ENCODE measurements at places on chromosomes 3 and 15. TPM values are rescaled to one million over a fixed set of nuclear protein-coding genes. Genes with fewer than 3 reads are reported as not detected.

Gene LNP1
- 1.2 TPM for total RNA-seq

DNA sequence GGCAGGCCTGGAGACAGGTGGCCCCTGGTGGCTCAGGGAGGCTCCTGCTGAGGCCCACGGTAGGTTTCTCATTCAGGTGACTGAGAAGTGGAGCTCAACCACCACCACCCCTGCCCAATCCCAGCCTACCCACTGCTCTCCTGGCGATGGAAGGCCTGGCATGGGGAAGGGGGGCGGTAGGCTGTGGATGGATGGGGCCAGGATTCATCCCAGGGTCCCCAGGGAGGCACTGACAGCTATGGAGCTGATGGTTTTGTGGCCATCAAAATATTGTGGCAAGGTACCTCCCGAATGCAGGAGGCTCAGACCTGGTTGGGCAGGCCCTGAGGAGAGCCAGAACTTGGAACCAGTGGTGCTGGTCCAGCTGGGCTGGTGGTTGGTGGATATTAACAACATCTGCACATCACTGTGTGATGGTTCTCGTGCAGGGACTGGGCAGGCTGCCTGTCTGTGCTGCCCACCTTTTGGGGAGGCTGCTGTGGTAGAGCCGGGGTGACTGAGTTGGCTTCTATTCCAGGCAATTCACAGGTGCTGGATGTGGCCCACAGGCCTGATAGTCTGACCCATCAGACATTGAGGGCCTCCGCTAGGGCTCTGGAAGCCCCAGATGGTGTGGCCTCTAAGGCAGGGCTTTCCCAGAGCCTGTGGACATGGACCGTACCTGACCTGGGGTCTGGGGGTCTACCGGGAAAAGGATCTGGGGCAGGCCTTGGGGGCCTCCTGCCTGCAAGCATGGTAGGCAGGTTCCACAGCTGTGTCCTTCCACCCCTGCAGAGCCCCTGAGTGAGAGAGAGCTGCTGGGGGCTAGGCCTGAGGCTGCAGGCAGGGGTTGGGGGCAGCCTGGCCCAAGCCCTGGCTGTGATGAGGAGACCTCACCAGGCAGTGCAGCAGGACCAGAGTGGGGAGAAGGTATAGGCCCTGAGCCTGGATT is 3.4 kb downstream of the ZBTB47 start:
- no peak for DNase-seq

- DNase-seq: no peak
Observed at GRCh38 chr3:126105691-126106187, 21.8 kb upstream of the SLC41A3 start.

DNA sequence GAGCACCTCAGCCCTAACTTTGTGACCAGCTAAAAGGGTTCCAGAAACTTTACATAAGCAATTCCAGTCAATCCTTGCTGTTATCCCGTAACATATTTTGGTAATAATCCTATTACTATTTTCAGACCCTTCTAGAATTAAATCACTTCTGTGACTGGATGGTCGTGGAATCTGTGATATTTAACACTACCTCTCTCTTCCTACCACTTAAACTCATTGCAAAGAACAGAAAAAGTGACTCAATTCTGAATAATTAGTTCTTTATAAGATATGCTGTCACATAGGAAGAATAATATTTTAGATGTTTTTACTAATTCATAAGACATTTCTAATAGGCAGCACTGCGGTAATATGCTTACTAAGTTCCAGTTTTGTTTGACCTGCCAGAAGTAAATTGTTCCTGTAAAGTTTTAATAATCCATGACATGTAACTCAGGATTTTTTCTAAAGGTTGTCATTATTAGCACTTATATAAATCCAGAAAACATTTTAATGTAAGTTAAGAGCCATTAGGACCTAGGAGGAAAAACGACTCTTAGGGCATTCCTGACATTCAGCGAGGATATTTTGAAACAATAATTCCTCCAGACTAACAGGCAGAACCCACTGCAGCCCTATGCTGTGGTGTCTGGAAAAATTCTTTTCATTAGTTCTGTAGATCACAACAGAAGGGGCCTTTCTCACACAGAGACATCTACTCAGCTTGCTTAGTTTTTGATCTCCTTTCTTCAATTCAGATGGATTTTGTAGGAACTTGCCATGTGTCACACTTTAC is 113.3 kb upstream of the MBNL1 start:
- DNase-seq: no peak

Gene NUP210
- 2.2 TPM for total RNA-seq

- DNase-seq: no peak
Observed at GRCh38 chr3:48142316-48142870, 45.8 kb downstream of the CDC25A start.

- DNase-seq: no peak
Observed at GRCh38 chr15:100570735-100571313, 31.2 kb downstream of the LINS1 start.

DNA sequence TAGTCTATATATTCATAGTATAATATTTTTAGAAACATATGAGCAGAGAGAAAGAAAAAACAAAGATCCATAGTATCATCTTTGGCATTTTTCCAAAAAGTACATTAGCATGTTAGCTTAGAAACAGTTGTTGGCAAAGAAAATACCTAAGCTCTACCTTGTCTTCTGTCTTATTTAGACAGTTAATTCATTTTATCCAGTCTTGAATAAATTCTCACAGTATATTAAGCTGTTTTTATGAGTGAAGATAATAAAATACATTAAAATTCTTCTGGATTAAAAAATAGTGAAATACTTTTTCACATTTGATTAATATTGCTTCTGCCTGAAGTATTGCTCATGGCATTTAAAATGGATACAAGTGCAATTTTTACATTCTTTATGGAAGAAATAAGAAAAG is 145.2 kb downstream of the ZIC1 start:
- DNase-seq: no peak

GRCh38 chr15:69643971-69644370 is 191.4 kb downstream of the RPLP1 start:
- DNase-seq: no peak

Gene FANCD2OS
- not detected for total RNA-seq

DNA sequence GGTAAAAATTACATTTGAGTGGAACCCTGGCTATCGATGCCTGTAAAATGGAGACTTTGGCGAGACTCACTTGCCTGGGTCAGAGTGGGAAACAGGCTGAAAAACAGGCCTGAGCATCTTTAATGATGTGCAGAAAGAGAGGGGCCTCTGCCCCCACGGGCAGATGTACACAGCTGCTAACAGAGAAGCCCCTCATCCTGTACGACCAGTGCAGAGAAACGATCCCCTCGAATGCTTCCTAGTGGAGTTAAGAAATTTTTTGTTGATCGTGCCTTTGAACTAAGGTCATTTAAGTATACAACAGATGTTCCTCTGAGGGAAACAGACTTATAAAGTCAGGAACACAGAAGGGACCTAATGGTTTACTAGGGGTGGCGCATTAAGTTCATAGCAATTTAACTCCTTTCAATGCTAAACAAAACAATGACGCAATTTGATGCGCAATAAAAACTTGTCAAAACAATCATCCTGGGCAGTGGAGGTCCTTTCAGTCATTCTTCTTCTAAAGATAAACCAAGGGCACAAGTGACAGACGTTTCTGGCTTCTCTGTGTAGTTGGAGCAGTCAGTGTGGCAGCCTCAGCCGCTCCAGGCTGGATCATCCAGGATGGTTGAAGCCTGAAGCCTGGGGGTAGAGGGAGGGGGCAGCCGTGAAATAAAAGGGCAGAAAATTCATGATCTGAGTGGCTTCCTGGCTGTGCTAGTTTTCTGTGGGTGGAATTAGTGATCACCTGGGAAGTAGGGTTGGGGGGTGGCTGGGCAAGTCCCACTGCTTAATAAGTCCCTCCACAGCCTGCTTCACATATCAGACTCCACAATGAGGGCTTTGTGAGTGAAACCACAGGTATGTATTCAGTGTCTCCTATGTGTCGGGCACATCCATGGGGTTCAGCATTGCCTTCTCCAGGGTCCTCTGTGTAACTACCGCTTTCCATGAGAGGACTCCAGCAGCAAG is 50.8 kb upstream of the MRPS22 start:
- no peak for DNase-seq

GRCh38 chr15:101469520-101470288 is 19.8 kb downstream of the PCSK6 start:
- DNase-seq: no peak

Gene SLC51A
- not detected for total RNA-seq

DNA sequence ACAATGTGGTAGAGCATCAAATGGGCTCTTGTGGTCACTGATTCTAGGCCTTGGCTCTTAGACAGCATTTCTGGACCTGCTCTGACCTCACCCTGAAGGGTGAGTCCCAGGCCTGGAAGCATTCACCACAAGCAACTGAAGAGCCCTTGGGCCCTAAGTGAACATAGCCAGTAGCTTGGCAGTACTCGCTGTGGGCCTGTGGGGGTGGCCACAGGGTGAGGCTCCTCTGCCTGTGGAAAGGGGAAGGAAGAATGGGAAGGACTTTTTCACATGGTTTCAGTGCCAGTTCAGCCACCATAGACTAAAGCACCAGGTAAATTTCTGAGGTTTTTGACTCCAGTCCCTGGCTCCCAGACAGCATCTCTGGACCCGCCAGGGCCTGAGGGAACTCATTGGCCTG is 5.1 kb upstream of the ZSCAN2 start:
- DNase-seq: no peak

Gene VEPH1
- 80.8 TPM for total RNA-seq

Gene THSD4
- 110 TPM for total RNA-seq

Gene ARPP21
- not detected for total RNA-seq

DNA sequence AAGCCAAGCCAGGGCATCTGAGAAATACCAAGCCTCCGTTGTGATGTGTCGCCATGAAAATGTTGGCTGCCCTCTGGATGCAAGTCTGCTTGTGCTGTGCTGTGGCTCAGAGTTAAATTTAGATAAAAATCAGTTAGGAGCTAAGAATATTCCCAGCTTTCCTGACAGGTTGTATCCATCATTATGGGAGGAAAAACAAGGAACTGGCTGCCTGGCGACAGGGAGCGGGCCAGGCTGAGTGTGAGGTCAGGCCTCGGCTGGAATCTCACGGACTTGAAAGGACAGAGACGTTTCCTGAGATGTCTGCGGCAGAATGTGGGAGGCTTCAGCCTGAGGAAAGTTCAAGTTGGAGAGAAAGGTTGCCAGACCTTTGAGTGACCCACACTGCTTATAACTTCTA is 213.8 kb downstream of the THSD4 start:
- no peak for DNase-seq

- no peak for DNase-seq
Observed at GRCh38 chr3:29384640-29385039, 103.8 kb downstream of the RBMS3 start.

Gene BTLA
- total RNA-seq: not detected

DNA sequence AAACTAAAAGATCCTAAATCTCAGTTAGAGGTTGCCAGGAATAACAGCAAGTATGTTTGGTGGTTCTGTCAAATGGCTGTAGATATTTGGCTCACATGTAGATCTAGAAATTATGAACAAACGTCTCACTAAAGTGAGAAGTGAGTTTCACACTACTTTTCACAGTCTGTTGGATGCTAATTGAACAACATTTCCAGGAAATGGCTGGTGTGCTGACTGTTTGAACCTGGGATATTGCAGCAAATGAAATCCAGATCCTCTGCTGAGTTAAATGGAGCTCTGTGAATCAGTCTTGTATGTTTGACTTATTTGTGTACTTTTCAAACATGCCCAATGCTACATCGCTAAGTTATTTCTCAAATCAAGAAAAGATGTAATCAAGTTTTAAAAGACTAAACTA is 21.3 kb upstream of the RSL24D1 start:
- no peak for DNase-seq

- DNase-seq: no peak
Observed at GRCh38 chr3:127224118-127224517, 31.2 kb downstream of the PRR23E start.

Gene ASB14
- not detected for total RNA-seq

Gene IL20RB
- total RNA-seq: 1.6 TPM

GRCh38 chr3:68306571-68306970 is 625.8 kb downstream of the TAFA4 start:
- DNase-seq: no peak

- DNase-seq: no peak
Observed at GRCh38 chr15:31472636-31473384, 146.2 kb downstream of the KLF13 start.

Gene INAFM2
- 20.7 TPM for total RNA-seq

GRCh38 chr15:47124430-47125102 is 592.7 kb upstream of the SEMA6D start:
- DNase-seq: no peak

- no peak for DNase-seq
Observed at GRCh38 chr15:56168394-56168793, 75.3 kb downstream of the RFX7 start.

- DNase-seq: no peak
Observed at GRCh38 chr15:69613182-69613581, 160.6 kb downstream of the RPLP1 start.

- DNase-seq: no peak
Observed at GRCh38 chr3:65939184-65939583, 99.5 kb downstream of the MAGI1 start.

Gene SPTSSB
- total RNA-seq: not detected

Gene MUC13
- not detected for total RNA-seq

GRCh38 chr3:70264122-70264780 is 48.2 kb downstream of the MDFIC2 start:
- no peak for DNase-seq
